ENCODE measurements at places on chromosomes 3 and 15.

- DNase-seq, result no peak
Measured at GRCh38 chr15:67031331-67031730, 34.1 kb upstream of the SMAD3 start.

DNA sequence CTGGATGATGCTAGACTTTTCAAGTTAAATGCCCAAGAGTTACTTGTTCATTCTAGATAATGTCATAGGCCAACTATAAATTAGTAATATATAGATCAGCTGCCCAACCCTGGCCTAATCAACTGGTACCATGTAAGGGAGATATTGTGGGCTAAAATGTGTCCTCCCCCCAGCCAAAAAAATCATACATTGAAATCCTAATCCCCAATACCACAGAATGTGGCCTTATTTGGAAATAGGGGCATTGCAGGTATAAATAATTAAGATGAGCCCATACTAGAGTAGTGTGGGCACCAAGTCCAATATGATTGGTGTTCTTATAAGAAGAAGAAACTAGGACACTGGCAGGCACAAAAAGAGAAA lies 92.5 kb downstream of the RPL22L1 start:
- no peak for DNase-seq

GRCh38 chr3:197686899-197687298 lies 49.8 kb downstream of the RUBCN start:
- no peak for DNase-seq

DNA sequence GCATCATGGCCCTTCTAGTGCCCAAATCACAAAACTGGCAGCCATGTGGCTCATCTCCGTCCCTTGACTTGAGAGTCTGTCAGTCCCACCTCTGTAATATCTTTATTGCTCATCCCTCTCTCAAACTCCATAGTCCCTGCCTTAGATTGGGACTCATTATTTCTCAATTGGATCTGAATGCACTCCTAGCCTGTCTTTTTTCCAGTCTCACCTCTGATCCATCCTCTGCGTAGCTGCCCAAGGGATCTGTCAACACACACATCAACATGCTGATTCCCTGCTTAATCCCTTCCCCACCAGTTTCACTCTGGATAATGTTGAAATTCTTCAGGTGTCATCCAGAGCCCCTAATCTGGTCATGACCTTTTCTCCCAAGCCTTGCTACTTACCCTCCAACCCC lies 39.3 kb downstream of the NMNAT3 start:
- DNase-seq, result no peak

DNA sequence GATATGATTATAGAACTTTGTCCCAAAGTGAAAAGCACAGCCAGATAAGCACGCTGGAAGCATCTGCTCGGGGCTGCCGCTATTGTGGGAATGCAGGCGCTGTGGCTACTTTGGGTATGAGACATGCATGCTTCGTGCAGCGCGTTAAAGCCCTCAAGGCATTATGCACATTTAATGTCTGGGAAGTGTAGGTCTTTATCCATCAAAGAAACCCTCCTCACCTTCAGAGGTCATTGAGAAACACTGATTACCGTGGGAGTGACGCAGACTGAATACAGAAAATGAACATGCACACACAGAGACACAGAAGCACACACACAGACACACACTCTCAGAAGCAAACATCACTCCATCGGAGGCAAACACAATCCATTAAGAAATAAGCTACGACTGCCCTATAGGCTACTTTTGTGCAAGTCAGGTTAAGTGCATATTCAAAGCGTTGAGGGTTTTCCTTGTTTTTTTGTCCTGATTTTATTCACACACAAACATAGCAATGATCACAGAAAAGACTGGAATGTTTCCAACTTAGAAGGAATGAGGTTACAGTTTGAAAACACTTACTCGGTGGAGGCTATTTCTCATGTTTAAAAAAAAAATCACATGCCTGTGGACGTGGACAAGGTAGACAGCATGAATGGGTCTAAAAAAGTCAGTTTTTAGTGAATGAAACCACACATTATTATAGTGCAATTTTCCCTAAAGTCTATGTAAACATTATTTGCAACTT lies 68.5 kb downstream of the PLCH1 start:
- no peak for DNase-seq

DNA sequence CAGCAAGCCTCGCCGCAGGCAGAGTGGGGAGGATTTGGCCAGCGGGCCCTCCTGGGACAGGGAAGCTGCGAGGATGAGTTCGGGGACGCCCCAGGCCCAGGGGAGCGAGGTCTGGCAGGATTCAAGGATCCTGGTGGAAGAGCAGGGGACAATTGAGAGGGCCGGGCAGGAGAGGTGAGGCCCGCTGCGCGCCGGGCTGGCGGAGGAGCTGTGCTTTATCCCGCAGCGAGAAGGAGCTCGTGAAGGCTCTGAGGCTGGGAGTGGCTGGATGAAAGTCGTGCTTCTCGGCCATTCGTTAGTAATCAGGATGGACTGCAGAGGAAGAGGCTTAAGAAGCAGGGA lies 3.6 kb downstream of the SLC51A start:
- DNase-seq, result no peak

DNA sequence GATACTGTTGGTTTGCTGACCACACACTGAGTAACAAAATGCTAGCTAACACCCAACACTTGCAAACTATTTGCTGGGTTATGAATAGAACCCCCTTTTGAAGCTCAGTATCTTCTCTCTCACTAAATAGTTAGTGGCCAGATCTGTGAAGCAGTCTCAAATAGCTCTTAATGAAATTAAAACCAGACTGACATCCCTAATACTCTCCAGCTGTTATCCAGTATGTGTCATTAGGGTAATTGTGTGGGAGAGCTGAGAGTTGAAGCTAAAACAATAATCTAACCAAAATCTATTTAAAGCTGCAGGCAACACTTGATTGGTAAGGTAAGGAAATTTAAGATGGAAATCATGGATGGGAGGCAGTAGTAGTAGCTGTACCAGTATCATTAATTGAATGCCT lies 110.4 kb upstream of the RORA start:
- DNase-seq, result no peak

GRCh38 chr3:32820430-32820829 lies 2.6 kb downstream of the TRIM71 start:
- no peak for DNase-seq

GRCh38 chr3:111047812-111048435 lies 23.7 kb upstream of the NECTIN3 start:
- DNase-seq, result no peak

DNA sequence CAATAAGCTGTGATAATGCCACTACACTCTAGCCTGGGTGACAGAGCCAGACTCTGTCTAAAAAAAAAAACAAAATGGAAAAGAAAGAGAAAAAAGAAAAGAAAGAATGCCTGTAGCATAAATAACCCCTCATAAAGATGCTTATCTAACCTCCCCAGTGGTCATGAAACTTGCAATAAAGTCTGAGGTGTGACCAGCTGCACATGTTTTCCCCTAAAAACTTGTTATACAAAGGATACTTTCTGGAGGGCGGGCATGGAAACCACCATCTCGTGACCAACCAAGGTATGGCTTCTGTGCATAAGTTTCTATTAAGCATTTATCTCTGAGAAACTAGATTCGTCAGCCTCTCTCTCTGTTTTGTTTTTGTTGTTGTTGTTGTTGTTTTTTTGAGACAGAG lies 21.8 kb downstream of the CCDC32 start:
- peak; percentile 33 for DNase-seq

GRCh38 chr3:157407769-157408168 lies 28.9 kb upstream of the PTX3 start:
- DNase-seq, result no peak

- no peak for DNase-seq
Measured at GRCh38 chr3:159859424-159859823, 129.2 kb upstream of the IL12A start.

GRCh38 chr3:42300013-42300412 lies 34.0 kb upstream of the CCK start:
- peak; percentile 50 for DNase-seq

DNA sequence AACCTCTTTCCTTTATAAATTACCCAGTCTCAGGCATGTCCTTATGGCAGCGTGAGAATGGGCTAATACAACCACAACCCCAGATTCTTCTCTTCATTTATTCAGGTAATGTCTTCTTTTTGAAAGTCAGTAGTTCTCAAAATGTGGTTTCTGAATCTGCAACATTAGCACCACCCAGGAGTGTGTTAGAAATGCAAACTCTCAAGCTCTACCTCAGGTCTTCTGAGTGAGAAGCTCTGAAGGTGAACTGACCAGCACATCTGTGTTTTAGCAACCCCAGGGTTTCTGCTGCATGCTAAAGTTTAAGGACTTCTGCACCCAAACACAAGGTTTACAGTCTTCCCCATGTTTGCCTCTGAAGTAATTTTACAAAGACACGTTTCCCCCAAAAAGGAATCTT lies 22.3 kb upstream of the TRIM59 start:
- DNase-seq, result no peak

- DNase-seq, result peak; percentile 13
Measured at GRCh38 chr15:65423976-65424679, 1.4 kb upstream of the IGDCC4 start.

DNA sequence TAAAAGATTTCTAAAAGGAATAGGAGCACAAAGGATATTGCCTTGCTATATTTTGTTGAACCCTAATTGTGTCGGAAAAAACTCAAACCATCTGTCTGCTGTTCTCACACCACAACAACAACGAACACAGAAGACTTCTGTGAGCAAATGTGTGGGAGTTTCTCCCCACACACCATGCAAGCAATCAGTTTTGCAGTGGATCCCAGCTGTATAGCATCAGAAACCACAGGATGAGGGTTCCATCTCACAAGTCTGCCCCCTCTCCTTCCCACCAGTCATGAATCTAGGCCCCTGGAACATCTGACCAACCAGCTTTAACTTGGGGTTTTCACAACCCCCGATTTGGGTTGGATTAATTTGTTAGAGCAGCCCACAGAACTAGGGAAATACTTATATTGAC lies 91.3 kb upstream of the SLC4A7 start:
- no peak for DNase-seq

DNA sequence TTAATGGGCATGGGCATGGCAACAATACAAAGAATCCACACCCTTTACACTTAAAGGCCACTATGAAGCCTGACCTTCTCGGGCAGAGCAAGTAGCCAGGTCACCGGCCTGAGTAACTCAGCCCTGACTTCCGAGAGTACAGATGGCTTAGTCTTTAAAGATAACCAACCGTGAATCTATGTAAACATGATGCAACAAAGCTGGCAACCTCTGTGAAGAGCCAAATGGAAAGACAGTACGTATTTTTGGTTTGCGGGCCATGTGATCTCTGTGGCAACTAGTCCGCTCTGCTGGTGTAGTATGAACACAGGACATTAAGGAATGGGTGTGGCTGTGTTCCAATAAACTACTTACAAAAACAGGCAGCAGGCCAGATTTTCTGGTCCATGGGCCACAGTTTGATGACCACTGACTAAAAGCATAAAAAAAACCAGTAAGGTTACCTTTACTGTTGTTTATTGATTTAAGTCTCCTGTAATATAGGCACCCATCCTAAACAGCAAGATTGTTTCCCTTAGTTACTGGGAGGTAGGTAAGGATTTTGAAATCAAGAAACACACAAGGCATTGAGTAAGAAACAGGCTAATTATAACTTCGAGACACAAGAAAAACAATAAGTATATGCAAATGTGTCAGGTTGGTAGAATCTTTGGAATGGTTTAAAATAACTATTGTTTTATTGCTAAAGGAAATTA lies 14.5 kb downstream of the RIOX2 start:
- no peak for DNase-seq

DNA sequence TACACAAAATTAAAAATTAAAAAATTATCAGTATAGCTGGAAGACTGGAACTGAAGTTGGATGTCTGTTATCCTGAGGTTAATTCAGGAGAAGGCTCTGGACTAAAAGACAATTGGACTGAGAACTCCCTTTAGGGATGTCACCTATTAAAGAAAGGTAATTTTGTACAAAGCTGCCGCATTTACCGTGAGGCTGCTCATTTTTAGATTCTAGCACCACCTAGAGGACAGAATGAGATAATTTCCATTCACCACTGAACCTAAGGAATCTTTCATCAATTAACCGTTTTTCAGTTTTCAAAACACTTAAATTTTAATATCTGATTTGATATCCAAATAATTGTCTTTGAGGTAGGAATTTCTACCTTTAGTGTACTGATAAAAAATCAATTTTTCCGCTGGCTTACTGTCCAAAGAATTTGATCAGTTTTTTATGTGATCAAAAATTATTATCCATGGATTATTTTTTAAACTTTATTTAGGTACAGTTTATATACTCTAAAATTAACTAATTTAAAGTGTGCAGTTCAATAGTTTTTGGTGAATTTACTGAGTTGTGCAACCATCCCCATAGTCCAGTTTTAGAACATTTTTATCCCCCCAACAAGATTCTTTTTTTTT lies 106.7 kb upstream of the TNIK start:
- DNase-seq, result peak; percentile 52

GRCh38 chr15:99504823-99505551 lies 60.8 kb upstream of the MEF2A start:
- no peak for DNase-seq

DNA sequence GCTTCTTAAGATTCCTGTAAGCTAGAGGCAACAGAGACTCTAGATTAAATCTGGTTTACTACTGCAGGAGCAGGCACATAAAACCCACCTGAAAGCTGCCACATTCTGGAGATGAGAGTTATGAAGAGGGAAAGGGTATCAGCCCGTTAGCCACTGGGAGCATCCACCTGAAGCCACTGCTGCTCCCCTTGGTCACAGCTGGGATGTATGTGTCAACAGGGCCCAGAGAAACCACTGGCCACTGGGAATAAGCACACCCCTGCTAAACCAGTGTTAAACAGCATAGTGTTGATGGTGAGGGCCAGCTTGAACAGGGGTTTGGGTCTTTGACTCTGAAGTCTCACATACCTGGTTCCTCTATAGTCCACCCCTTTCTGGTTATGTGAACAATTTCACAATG lies 10.9 kb downstream of the SLCO2A1 start:
- DNase-seq, result no peak

GRCh38 chr3:176964661-176965060 lies 232.6 kb downstream of the TBL1XR1 start:
- no peak for DNase-seq

DNA sequence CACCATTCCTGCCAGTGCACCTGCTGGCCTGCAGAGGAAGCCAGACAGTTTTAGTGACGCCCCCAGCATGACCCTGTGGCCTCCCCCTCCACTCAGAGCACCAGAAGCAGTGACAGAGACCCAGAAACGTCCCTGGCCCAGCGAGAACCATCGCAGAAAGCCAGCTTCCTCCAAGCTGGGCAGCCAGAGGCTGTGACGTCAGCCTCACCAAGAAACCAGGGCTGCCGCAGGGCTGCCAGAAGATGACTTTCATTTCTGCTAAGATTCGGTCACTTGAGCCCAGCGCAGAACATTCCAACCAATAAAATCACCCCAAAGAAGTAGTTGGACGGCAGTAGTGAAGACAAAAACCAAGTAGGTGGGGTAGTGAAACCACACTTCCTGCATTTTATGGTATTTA lies 29.6 kb upstream of the RPL32 start:
- no peak for DNase-seq

Measured in LoVo (cell line).